ENCODE measurements at places on chromosomes 7 and 10.

DNA sequence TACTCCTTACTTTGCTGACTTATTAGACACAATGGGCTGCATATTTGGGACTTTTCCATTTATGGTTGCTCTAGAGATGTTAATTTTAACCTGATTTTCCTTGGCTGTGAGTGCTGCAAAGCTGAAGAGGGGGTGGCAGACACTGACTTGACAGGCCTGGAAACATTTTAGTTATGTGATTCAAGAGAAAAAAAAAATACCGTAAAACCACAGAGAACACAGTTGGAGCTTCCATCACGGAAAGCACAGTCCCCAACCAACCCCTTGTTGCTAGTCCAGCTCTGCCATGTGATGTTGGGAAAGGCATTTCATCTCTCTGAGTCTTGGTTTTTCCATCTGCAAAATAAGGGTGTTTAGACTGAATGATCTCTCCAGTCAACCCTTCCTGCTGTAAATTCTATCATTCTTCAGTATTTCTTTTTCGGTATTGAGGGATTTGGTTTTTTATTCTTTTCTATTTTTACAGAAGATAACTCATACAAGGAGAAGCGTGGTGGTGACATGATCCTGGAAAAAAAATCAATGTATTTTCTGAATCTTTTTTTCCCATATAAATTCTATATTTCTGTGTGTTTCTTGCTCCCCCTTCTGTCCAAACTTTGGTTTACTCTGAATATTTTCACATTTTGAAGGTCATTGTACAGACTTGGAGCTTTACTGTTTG is 246.1 kb downstream of the REEP3 start:
- no peaks in the 10 kb centered on the region for H3K36me3 ChIP-seq
- H3K27me3 ChIP-seq = no peaks in the 10 kb centered on the region

GRCh38 chr7:51126813-51127617 is 189.6 kb downstream of the COBL start:
- no peak for DNase-seq
- peaks cover 16% of the 10 kb centered on the region for H3K4me1 ChIP-seq
- H3K27me3 ChIP-seq = no peaks in the 10 kb centered on the region
- H3K36me3 ChIP-seq = no peaks in the 10 kb centered on the region
- H3K4me3 ChIP-seq = no peak overlapping the region

- no peaks in the 10 kb centered on the region for H3K36me3 ChIP-seq
- no peaks in the 10 kb centered on the region for H3K27me3 ChIP-seq
- DNase-seq = no peak
- peaks cover 10% of the 10 kb centered on the region for H3K4me1 ChIP-seq
- no peak overlapping the region for H3K4me3 ChIP-seq
- H3K27ac ChIP-seq = no peak overlapping the region
Measured at GRCh38 chr7:135811506-135811905, 62.9 kb upstream of the FAM180A start.

- H3K27ac ChIP-seq = peak overlapping the region; percentile 80
- H3K27me3 ChIP-seq = no peaks in the 10 kb centered on the region
- peaks cover 70% of the 10 kb centered on the region for H3K4me1 ChIP-seq
- no peaks in the 10 kb centered on the region for H3K36me3 ChIP-seq
Measured at GRCh38 chr7:157397036-157397720, 60.4 kb downstream of the DNAJB6 start.

DNA sequence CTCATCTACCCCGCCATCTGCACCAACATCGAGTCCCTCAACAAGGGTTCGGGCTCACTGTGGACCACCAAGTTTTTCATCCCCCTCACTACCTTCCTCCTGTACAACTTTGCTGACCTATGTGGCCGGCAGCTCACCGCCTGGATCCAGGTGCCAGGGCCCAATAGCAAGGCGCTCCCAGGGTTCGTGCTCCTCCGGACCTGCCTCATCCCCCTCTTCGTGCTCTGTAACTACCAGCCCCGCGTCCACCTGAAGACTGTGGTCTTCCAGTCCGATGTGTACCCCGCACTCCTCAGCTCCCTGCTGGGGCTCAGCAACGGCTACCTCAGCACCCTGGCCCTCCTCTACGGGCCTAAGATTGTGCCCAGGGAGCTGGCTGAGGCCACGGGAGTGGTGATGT is 34.6 kb upstream of the CDH23 start:
- no peak for DNase-seq
- H3K27ac ChIP-seq = no peak overlapping the region
- no peaks in the 10 kb centered on the region for H3K27me3 ChIP-seq
- no peaks in the 10 kb centered on the region for H3K4me1 ChIP-seq
- peaks cover 3% of the 10 kb centered on the region for H3K36me3 ChIP-seq

DNA sequence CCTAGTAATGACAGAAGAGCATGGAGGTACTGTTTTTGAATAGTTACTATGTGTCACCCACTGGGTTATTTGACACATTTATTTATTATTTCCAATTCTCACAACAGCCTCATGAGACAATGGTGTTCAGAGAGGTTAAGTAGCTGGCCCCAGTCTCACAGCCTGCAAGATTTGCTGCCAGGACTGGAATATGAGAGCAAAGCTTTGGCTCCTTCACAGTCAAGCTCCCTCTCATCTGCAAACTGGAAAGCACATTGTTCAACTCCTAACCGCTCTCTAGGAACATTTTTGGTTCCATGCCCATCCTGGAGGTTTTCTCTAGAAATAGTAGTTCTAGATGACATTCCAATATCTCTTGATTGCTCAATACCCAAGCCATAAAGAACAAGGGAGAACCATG is 75.5 kb upstream of the CXCL12 start:
- no peak overlapping the region for H3K27ac ChIP-seq
- DNase-seq = no peak
- H3K4me3 ChIP-seq = no peak overlapping the region
- H3K36me3 ChIP-seq = no peaks in the 10 kb centered on the region
